Natural killer cell treated with Interleukin-12 subunit alpha and Interleukin-12 subunit beta and Interleukin-15 and Interleukin-18, amount 100 ng/mL, for 72 hours (primary cell): ENCODE measurements at places on chromosomes 16 and 17. TPM values are rescaled to one million over a fixed set of nuclear protein-coding genes. Genes with fewer than 3 reads are reported as not detected.

- DNase-seq, result no peak
Measured at GRCh38 chr17:75454193-75454592, 2.2 kb upstream of the TMEM94 start.

DNA sequence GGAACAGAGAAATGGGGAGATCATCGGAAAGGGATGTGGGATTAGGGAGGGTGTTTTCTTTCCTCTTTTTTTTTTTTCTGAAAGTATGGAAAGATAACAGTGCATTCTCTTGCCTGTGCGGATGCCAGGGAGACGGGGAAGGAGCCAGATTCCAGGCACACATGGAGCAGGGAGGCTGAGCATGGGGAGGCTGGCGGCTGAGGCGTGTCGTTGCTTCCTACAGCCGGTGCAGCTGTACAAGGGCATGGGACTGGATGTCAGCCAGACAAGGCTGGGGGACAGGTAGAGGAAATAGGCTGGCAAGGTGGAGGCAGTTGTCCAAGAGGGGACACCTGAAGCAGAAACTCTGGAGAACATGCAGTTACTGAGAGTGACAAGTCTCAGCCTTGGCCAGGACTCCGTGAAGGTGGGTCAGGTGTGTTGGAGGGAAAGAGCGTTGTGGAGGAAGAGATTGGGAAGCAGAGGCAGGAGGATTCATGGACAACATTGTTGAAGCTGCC lies 16.6 kb upstream of the ADORA2B start:
- no peak for DNase-seq

DNA sequence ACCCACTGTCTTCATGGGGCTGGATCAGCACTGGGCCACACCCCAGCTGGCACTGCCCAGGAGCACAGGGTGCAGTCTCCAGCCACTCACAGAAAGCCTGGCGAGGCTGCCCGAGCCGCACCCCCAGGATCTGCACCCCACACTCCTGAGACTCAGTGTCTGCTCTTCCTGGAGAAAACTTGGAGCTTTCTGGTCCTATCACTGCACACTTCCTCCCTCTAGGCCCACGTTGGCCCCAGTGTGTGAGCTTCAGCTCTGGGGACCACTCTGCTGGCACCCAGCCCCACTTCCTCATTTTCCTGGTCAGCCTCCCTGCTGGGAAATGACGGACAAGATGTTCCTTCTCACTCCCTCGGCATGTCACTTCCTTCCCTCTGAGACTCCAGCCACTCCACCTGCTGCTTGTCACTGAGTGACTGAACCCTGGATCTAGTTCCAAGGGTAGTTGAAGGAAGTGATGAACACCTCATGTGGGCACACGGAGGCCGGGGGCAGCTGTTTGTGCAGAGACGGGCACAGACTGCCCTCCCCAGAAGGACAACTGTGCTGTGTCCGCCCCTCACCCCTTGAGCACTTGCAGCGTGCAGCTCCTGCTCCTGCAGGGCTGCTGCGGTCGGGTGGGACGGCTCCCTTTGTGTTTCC lies 29.0 kb downstream of the ZC3H18 start:
- no peak for DNase-seq

GRCh38 chr16:71572497-71573116 lies 4.3 kb downstream of the TAT start:
- DNase-seq, result no peak

GRCh38 chr17:14118951-14119350 lies 49.6 kb downstream of the COX10 start:
- DNase-seq, result no peak

- DNase-seq, result no peak
Measured at GRCh38 chr16:82037666-82038065, 2.6 kb downstream of the HSD17B2 start.

- DNase-seq, result no peak
Measured at GRCh38 chr16:47018223-47018891, 44.9 kb upstream of the DNAJA2 start.

- DNase-seq, result peak; percentile 53
Measured at GRCh38 chr16:81703177-81704155, 75.6 kb upstream of the PLCG2 start.

- DNase-seq, result no peak
Measured at GRCh38 chr16:80993307-80993706, 13.4 kb downstream of the CMC2 start.

- peak; percentile 68 for DNase-seq
Measured at GRCh38 chr17:41864498-41864835, 756 bp downstream of the KLHL11 start.

GRCh38 chr17:72467841-72468653 lies 347.2 kb downstream of the SOX9 start:
- DNase-seq, result no peak

- no peak for DNase-seq
Measured at GRCh38 chr17:17722906-17723353, 41.7 kb downstream of the RAI1 start.

DNA sequence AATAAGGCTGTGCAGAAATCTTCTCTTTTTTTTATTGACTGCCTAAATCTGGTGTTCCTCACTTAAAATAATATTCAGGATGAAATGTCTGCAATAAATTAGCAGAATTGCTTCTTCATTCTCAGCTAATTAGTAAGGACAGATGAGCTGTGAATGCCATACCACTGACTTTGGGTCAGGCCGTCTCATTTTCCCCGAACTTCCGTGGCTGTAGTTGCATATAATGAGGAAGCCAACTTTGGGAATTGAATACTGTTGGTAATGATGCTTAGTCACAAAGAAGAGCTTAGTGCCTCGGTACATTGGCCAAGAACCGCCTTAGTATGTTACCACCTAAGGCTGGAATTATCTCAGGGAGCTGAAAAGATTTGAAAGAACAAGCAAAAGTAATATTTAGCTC lies 47.6 kb downstream of the NUP93 start:
- DNase-seq, result no peak

- no peak for DNase-seq
Measured at GRCh38 chr17:5210091-5210490, 18.4 kb upstream of the ZNF594 start.

- DNase-seq, result no peak
Measured at GRCh38 chr16:11004973-11005610, 60.7 kb downstream of the CLEC16A start.

WNT3 gene
- total RNA-seq, result 0.29 TPM

NOTUM gene
- not detected for total RNA-seq

AMDHD2 gene
- 34.1 TPM for total RNA-seq

SCPEP1 gene
- 21.7 TPM for total RNA-seq

CFDP1 gene
- total RNA-seq, result 29.1 TPM
